ENCODE measurements at places on chromosomes 12 and 14.
A peak's percentile ranks its signal among the peaks of the same experiment; 100 is the strongest.

- no peak for DNase-seq
Measured at GRCh38 chr14:95385701-95386100, 66.0 kb upstream of the CLMN start.

DNA sequence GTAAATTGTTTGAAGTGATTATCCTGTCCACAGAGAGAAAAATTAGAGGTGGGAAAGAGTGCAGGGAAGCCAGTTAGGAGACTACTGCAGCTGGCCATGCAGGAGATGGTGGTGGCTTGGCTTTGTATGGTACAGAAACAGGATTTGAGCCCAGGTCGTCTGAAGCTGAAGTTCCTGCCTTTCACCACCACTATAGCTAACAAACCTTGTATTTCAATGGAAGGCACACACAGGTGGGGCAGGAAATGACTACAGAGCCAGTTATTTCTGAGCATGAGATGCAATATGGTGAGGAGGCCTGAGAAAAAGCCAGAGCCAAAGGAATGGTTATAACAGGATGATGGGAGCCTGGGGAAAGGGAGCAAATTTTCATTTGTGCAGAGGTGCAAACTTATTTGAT is 103.9 kb downstream of the BTG1 start:
- DNase-seq, result no peak

GRCh38 chr12:79374545-79374944 is 316.2 kb downstream of the PAWR start:
- DNase-seq, result no peak

DNA sequence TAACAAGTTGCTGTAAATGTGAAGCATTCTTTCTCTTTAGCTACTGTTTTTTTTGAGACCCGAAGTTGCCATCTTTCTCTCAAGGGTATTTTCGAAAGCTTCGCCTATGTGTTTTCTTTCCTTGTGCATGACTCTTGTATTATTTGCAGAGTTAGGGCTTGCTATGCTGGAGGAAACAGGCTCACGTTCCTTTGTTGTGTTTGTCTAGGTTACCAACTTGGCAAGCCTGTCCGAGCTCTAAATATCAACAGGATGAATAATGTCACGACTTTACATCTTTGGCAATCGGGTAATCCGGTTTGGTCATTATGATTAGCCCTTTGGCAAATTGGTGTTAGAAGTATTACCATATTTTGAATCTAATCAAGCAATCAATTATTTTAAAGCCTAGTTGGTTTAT is 15.9 kb upstream of the ATP6V0A2 start:
- no peak for DNase-seq

- DNase-seq, result peak; percentile 52
Measured at GRCh38 chr12:51341251-51342007, 5.0 kb downstream of the CELA1 start.

DNA sequence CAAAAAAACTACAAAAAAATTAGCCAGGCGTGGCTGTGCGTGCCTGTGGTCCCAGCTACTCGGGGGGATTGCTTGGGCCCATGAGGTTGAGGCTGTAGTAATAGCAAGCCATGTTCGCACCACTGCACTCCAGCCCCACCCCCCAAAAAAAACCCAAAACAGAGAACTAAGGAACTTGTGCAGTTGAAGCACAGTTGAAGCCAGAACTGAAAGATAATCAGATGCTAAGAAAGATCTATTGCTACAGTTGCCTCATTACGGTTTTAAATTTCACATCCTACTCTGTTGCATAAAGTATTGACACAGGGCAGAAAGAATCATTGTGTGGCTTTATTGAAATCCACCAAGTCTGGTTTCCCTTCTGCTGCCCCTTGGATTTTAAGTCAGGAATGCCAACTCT is 3.8 kb downstream of the CS start:
- no peak for DNase-seq

GRCh38 chr14:100655741-100656085 is 68.5 kb upstream of the BEGAIN start:
- DNase-seq, result no peak

DNA sequence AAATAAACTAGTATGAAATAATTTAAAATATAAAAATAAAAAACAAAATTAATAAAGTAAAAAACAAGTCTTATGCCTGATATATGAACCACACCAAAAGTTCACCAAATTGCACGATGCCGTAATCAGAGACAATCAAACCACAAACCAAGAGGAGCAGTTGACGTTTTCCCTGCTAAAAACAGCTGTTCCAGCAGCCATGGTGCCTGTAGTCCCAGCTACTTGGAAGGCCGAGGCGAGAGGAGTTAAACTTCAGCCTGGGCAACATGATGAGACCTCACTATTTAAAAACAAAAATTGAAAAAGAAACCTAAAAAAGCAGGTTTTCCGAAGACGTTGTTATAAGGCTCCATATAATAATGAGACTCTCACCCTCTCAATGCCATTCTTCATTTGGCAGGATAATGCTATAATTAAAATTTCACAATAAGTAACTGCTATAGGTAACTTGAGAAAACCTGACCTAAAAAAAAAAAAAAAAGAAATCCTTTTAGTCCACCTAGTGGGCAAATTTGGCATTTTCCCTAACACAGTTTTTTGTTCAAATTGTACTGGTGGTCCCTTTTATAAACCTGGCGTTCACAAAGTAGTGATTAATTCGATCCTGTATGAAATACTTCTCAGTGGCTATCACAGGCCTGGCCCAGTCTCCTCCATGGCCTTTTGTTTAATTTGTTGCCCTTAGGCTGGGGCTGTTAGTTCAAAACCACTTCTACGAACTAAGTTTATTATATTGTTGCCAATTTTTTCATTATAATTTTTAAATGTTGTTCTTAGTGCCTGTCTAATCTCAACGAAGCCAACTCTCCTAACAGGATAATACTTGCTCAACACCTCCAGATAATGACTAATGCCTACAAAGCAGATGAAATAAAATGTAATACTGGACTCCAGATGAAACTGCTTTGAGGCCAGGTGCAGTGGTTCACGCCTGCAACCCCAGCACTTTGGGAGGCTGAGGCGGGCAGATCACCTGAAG is 62.1 kb downstream of the TNFAIP2 start:
- no peak for DNase-seq

- no peak for DNase-seq
Measured at GRCh38 chr12:24854017-24854416, 94.9 kb downstream of the BCAT1 start.

GRCh38 chr14:55514819-55515490 is 65.1 kb upstream of the KTN1 start:
- peak; percentile 36 for DNase-seq

DNA sequence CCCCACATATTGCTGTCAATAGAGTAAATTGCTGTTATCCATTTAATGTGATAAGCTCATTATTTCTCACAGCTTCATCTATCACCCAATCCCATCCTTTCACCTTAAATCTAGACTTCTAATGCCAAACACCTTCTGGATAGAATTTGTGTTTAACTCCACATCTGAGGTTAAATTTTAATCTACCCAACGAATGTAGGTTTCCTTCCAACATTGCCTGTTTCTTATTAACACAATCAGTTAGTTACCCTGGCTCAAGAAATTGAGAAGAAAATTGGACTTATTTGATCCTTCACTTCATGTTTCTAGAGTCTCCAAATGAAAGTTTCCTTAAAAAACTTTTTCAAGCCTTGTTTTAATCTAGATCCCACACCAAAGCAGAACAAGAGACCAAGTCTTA is 67.3 kb downstream of the PTPRO start:
- no peak for DNase-seq

GRCh38 chr12:58249610-58250009 is 308.2 kb downstream of the ATP23 start:
- no peak for DNase-seq

DNA sequence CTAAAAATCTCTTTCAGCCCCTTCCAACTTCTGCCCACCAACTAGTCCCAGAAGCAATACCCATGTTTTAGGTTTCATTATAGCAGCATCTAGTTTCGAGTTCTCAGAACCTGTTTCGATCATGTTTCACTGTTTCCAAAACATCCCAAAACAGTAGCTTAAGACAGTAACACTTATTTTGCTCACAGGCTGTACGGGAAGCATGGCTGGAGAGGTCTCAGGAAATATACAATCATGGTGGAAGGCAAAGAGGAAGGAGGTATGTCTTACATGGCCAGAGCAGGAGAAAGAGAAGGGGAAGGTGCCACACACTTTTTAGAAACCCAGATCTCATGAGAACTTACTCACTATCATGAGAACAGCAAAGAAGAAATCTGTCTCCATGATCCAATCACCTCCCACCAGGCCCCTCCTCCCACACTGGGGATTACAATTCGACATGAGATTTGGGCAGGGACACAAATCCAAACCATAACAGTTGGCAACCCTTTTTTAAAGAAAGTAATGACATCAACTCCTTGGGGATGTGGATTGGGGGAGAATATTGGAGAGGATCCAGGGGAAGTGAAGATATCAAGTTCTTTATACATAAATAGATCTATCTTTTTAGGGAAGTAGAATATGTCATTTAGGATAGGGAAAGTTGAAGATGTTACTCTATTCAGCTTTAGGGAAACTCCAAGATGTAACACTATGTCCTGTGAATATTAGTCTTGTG is 269.9 kb upstream of the PLEKHG7 start:
- no peak for DNase-seq

- no peak for DNase-seq
Measured at GRCh38 chr12:58882826-58883225, 37.5 kb downstream of the LRIG3 start.

- no peak for DNase-seq
Measured at GRCh38 chr14:69547701-69548348, 26.8 kb downstream of the CCDC177 start.

- no peak for DNase-seq
Measured at GRCh38 chr12:109734219-109735000, 20.8 kb downstream of the FAM222A start.

- DNase-seq, result no peak
Measured at GRCh38 chr14:74620497-74620921, 8.5 kb upstream of the LTBP2 start.

- no peak for DNase-seq
Measured at GRCh38 chr12:104672096-104672445, 215.3 kb downstream of the CHST11 start.

GRCh38 chr12:30100741-30101140 is 317.0 kb upstream of the TMTC1 start:
- DNase-seq, result no peak

GRCh38 chr14:95534299-95535225 is at the start of gene GLRX5:
GLRX5 (plus strand) TSS chr14:95535050; CDS start chr14:95535090, 40 bp downstream.
- peak; percentile 99 for DNase-seq

- DNase-seq, result no peak
Measured at GRCh38 chr14:55005071-55005470, 21.8 kb downstream of the WDHD1 start.

DNA sequence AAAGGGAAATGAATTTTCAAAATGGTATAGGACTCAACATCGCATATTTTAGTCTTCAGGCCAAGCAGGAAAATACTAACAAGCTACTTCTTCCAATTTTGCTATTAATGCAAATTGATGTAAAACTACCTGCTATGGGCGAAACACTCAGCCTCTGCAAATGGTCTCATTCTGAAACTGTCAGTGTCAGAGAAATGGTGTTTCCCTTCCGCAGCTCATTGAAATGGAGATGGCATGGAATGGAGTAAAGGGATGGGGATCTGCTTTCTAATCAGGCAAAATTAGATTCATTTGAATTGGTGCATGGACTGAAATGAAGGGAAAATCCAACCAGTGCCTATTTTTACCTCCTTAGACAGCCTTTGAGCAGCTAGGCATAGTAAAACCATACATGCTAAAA is 80.4 kb upstream of the EEA1 start:
- DNase-seq, result no peak

GRCh38 chr12:46553266-46553665 is 180.7 kb upstream of the SLC38A2 start:
- DNase-seq, result no peak

- no peak for DNase-seq
Measured at GRCh38 chr12:119258149-119258548, 76.4 kb upstream of the CCDC60 start.

DNA sequence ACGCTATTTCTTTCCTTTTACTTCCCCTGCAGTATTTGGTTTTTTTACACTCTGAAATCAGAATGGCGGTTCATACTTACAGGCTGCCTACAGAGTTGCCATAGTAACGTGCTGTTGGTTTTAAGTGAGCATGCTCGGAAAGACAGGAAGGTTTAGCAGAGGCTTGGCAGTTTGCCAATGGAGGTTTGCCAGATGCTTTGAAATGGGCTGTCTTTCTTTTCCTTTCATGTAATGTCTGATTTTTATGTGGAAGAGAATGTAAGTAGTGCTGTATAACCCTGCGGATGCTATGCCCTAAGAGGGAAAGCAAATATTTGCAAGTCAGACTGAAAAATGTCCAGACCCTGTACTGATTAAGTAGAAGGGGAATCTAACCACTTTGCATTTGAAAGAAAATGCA is 32.8 kb downstream of the ARID4A start:
- peak; percentile 92 for DNase-seq

GRCh38 chr12:6158749-6159148 is 34.3 kb upstream of the VWF start:
- DNase-seq, result no peak

DNA sequence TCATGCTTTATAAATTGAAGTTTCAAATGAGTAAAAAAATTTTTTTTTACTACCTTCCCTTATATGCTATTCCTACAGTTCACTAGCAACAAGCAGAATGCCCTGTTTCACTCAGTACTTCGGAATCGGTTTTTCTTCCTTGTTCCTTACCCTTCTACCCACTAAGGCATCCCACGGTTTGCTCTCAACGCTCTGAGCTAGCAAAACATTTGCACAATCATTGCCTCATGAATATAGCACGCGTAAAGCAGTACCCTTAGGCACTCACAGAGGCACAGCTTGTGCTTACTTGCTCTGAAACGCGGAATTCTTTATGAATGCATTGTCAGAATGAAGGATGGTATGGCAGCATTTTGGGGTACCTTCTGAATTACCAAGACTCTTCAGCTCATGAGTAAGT is 45.0 kb downstream of the PPP1R13B start:
- no peak for DNase-seq
